Posterior cingulate gyrus (tissue), 11 donors: ENCODE measurements at places on chromosomes 7 and 10.

DNA sequence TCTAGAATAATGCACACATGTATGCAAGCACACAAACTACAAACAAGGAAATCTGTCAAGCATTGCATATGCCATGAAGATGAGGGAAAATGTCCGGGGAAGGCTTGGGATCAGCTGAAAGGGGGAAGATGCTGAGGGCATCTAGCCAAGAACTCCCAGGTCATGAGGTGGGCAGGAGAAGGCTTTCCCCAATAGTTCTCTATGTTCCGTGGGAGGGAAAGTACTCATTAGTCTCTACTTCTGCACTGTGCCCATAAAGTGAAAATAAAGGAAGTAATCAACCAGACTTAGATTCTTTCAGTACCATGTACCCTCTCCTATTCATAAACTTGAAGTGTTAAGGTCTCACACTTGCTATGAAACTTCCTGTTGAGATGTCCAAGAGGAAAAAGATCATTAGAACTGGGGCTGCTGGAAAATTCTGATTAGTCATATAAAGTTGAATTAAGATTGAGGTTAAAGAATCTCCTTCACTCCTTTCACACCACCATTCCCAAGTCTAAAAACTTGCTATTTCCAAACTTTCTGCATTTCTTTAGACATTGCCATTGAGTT, 17.1 kb upstream of the LIPF start:
- DNase-seq, result no peak

GRCh38 chr10:70649526-70649925, 22.8 kb upstream of the ADAMTS14 start:
- DNase-seq, result no peak

DNA sequence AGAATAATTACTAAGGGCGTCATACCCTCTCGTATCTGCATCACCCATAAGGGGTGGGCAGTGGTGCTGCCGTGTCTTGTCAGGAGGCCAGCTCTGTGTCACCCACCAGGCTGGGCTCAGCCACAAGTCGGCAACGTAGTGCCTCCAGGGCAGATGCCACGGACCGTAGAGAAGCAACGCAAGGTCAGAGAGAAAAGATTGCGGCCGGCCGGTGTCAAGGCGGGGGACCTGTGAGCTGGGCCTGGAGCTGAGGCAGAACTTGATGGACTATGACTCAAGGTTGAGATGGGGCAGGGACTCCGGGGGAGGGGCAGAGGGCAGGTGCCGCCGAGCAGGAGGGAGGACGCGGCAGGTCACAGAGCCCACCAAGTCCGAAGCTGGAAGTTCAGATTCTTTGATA, 29.5 kb downstream of the FOXK1 start:
- DNase-seq, result no peak

GRCh38 chr10:17665747-17666146, 21.8 kb downstream of the STAM start:
- DNase-seq, result no peak

DNA sequence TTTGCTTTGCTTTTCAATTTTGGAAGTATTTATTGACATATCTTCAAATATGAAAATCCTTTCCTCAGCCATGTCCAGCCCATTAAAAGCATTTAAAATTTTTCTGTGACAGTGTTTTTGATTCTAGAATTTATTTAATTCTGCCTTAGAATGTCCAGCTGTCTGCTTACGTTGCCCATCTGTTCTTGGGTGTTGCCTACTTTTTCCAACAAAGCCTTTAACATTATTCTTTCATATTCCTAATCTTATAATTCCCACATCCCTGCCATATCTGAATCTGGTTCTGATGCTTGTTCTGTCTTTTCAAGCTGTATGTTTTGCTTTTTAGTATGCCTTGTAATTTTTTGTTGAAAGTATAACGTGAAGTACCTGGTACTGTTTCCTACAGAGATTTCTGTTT, 204.7 kb upstream of the VSTM2A start:
- no peak for DNase-seq

DNA sequence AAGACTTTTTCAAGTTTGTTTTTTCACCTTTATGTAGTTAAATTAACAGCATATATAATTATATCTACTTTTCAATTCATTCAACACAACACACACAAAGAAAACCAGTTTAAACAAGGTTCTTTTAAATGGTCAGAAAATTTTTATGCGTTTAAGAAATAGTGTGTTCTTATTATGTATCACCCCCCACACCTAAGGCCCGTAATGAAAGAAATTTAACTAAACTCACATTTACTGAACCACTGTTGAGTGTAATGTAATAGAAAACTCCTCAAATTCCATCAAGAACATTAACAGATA, 19.0 kb upstream of the ITGB8 start:
- no peak for DNase-seq

GRCh38 chr7:1361016-1361755, 98.1 kb downstream of the MICALL2 start:
- peak; percentile 37 for DNase-seq

DNA sequence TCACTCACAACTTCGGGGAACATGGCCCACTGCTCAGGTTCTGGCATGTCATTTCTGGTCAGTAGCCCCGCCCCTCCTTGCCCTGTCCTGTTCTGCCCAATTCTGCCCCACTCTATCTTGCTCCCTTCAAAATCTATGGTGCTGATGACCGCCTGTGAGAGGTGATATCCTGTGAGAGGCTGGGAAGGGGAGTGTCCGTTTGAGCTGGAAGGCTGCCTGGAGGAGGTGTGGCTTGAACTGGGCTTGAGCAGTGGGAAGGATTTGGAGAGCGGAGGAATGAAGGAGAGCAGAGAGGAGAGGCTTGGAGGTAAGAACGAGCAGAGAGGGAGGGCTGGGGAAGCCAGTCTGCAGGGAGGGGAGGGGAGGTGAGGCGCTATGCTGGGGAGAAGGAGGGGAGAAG, 145.3 kb downstream of the RPS24 start:
- no peak for DNase-seq

- DNase-seq, result no peak
These were observed 71.0 kb downstream of the CASD1 start for GRCh38 chr7:94580601-94581000.

DNA sequence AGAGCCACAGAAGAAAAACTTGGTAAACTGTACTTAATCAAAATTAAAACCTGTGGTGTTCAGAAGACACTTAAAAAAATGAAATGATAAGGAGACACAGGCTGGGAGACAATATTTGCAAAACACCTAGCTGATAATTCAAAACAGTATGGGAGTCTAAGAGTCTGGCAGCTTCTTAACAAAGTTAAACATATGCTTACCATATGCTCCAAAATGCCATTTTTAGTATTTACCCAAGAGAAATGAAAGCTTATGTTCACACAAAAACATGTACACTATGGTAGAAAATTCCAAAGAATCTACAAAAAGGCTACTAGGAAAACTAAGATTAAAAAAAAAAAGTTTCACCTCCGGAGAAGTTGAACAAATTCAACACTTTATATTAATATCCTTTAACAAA, 48.6 kb downstream of the ITGB1 start:
- DNase-seq, result no peak

- no peak for DNase-seq
These were observed at the start of gene GIMAP5 for GRCh38 chr7:150737265-150738055. Gene GIMAP5 (plus strand): TSS chr7:150737418. CDS start chr7:150740885, 3,467 bp downstream.

DNA sequence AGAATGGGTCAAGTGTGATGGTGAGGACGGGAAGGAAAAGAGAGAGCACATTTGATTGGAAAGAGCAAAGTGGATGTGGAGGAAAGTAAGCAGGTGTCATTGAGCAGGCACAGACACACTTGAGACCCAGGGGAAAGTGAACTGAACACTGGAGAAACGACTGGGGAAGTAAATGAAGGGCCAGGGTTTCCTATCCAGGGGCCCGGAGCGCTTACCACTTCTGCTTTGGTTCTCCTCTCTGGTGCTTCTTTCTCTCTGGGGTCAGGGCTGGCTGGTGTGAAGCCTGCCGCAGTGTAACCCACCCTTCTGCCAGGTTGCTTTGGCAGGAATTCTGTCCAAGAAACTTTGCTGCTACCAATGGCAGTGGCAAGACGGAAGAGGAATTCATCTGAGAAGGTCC, 219.3 kb downstream of the SKAP2 start:
- no peak for DNase-seq

GRCh38 chr10:43170491-43170890, 32.2 kb downstream of the CSGALNACT2 start:
- no peak for DNase-seq

- DNase-seq, result no peak
These were observed 34.8 kb downstream of the SVOPL start for GRCh38 chr7:138666385-138666784.

- no peak for DNase-seq
These were observed 44.1 kb upstream of the ZNRF2 start for GRCh38 chr7:30240106-30240800.

- no peak for DNase-seq
These were observed 34.1 kb upstream of the SFRP5 start for GRCh38 chr10:97805949-97806348.

GRCh38 chr7:10913457-10913856, 60.2 kb upstream of the PHF14 start:
- DNase-seq, result no peak

DNA sequence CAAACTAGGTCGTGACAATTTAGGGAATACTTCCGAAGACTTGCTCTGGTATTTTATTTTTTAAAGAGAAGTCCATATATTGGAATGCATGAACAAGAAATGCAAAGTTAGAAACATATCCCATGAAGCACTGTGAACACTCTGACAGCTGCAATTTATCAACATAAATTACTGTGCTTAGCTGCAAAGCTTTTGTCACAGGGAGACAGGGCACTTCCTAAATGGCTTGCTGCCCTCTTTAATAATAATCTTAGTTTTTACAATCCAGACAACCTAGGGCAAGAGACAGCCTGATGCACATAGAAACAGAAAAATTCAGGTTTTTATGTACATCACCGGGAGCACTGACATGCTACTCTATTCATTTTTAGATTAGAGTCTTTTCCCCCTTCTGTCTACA, 78.3 kb upstream of the NOBOX start:
- no peak for DNase-seq

DNA sequence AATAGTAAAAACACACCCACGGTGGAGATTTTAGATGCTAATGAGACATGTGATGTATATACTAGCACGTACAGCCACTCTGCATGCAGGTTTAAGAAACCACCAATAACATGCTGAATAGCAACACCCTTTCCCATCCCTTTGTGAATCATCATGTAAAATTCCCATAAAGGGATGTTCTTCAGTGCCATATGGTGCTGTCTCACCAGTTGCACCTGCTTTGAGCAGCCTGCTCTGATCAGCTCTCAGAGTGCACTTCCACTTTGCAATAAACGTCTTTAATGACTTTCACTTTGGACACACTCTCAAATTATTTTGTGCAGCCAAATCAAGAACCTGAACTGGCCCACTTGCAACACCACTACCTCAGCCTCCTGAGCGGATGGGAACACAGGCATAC, 615.0 kb downstream of the ANKRD7 start:
- DNase-seq, result no peak

- DNase-seq, result no peak
These were observed 804.4 kb upstream of the CELF2 start for GRCh38 chr10:10213237-10213636.

DNA sequence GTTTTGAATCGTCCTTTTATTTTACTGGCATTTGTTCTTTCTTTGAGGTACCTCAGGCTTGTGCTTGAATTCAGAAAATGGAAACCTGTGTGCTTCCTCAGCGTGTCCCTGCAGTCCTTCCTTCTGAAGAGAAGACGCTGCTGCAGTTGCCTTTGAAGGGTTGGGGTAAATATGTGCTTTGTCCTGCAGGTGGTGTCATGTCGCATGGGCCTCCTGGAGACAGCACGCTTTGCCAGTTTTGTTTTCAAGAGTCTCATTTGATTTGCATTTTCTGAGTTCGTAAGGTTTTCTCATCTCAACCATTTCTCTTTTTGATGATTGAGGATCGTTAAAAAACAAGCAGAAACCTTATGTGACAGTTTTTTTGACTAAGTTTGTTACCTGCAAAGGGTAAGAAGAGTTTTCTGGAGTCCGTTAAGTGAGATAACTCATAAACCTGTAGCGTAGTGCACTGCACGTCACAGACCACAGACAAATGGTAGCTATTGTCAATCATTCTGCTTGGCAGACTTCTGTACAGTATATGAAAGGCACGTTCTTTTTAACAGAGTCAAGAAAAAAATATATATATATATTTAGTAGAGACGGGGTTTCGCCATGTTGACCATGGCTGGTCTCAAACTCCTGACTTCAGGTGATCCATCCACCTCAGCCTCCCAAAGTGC, 57.0 kb downstream of the CDC123 start:
- no peak for DNase-seq
